Prostate gland (tissue), 2 donors: ENCODE measurements at places on chromosomes 2 and 18.

DNA sequence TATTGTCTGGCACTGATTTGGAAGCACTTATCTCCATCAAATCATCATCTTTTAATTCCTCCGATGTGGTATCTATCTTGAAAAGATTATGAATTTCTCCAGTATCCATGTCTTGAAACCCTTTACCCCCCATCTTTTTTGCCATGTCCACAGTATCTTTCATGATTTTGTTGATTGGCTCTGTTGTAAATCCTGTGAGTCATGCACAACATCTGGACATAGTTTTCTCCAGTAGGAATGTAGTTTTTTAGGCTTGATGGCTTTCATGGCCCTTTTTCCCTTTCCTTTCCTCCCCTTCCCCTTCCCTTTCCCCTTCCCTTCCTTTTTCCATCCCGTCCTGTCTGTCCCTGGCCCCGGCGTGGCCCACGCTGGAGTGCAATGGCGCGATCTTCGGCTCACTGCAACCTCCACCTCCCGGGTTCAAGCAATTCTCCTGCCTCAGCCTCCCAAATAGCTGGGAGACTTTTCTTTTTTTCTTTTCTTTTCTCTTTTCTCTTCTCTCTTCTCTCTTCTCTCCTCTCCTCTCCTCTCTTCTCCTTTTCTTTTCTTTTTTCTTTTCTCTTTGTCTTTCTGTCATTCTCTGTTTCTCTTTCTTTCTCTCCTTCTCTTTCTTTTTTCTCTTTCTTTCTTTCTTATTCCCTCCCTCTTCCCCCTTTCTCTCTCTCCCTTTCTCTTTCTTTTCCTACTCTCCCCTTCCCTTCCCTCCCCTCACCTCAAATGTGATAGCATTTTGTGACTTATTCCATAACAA lies 18.4 kb upstream of the ZNF638 start:
- no peak for DNase-seq

GRCh38 chr2:101152272-101153076 lies 1.3 kb upstream of the TBC1D8 start:
- peak; percentile 53 for DNase-seq

DNA sequence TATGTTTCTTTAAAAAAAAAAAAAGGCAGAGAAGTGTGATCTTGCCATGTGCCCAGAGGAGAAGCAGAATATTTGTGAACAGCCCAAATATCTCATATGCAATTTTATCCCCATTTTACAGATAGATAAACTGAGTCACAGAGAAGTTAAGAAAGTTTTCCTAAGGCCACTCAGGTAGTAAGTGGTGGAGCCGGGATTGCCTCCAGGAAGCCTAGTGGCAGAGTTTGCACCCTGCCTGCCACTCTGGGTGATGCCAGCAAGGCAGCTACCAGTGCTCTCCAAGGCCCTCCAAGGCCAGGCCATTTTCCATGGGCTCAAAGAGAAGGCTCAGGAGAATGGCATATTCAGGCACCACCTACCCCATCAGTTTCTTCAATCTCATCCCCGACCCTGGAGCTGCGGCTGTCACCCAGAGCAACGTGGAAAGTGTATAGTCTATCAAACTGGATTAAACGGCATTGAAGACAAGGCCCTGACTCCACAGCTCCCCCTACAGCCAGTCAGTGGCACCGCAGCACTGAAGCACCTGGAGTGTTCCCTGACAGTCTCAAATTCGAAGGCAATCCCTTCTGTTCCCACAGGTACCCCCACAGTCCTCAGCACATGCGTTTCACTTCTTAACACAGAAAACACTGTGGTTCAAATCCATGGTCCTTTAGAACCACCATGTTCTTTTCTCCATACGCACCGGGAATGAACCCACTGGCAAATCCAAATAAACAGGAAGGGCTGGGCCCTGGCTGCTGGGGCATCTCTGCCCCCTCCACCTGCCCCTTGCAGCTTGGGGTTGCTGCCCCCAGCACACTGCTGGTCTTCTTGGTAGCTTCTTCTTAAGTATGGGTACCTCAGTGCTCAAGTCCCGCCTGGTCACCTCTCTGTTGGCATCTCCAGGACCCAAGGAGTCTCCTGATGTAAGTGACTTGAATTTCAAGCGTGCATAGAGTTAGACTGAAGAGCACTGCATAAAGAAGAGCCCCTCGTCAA lies 175.3 kb downstream of the INHBB start:
- DNase-seq: peak; percentile 53

DNA sequence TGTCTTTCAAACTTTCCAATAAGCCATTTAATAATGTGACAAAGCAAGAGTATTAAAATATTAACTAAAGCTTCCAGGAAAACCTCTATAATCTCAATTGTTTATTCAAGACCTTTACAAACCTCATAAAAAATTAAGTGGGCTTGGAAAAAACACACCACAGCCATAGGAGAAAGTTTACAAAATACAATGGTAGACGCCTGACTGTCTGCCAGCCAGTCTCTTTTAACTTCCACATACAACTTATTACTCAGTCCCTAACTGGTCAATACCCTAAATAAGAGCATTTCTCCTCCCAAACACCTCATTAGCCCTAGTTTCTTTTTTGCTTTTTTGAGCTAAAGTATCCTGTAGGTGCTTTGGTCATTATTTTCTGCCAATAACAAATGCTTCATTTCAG lies 247.4 kb upstream of the CYP26B1 start:
- no peak for DNase-seq

DNA sequence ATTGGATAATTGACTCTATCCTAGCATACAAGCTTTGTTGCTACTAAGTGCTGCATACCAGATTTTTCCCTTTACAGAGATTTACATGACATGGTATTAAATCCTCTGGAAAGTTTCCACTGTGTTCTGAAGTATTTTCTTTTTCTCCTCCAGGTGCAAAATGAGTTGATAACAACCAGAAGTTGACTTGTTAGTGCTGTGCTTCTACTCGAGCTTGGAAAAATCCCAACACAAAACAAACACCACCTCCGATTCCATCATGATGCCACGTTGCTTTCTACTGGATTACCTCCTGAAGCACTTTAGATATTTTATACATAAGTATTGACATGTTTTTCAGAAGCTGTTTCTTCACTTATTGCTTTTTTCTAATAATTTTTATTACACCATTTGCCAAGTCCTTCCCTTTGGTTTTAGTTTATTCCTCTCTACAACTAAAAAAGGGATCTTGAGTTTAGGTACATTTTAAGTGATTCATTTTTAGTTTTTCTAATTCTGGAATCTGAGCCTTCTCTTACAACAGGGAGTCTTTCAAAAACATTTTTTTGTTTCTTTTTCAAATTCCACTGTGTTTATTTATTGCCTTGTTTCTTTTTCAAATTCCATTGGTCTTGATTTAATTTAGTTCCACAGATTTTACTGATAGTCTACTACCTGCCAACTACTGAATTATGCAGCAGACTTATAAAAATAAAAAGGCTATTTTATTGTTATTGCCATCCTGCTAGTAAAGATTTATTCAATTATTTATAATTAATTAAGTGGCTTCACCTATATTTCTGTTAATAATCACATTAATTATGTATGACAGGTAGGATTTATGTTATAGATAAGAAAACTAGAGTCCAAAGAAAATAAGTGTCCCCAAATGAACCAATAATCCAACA lies 143.4 kb downstream of the PPP1R1C start:
- DNase-seq: no peak

DNA sequence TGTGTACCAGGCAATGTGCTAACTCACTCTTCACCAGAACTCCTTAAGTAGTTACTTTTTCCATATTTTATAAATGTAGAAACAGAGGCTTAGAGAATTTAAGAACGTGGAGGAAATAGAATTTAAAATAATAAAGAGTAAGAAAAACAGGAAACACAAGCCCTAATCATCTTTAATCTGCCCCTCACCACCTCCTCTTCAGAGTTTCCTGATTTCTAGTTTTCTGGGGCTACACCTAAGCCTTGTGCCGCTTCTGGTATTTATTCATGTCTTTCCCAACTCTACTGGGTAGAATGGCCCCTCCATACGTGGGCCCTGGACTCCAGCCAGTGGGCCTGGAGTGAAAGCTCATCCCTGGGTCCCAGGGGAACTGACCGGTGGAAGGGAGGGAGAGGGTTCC lies 85.4 kb downstream of the RTN4 start:
- no peak for DNase-seq

DNA sequence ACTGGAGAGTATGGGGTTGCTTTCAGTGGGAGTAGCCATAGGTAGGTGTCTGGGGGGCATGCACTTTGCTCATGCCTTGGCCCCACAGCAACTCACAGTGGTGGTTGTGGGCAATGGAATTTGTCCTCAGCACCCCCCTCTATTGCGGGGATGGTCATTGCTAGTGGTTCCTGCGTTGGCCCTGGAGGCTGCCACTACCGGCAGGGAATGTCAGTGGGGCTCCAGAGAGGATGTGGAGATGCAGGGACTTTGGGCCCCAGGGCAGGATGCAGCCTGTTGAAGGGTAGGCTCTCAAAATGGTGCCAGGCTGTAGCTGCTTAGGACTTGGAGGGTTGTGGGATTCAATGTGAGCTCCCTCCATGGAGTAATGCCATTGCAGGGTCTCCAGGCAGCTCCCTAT lies 125.0 kb downstream of the XRCC5 start:
- DNase-seq: no peak

- DNase-seq: peak; percentile 15
Measured at GRCh38 chr2:223956300-223956699, 963 bp upstream of the MRPL44 start.

DNA sequence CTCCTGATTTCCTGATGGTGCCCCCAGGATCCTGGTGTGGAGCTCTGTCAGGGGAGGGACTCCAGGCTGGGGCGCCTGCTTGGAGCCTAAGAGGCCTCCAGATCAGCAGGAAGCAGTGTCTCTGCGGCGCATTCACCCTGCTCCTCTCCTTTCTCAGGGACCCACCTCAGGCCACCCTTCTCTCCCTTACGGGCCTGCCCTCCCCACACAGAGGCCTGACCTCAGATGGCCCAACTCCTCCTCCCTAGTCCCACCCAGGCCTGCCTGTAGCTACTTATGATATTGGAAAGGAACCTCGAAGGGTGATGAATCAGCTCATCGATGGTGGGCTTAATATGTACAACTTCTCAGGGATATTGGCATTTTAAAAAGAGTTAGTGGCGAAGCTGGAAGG lies 10.6 kb downstream of the TMEM37 start:
- DNase-seq: no peak

DNA sequence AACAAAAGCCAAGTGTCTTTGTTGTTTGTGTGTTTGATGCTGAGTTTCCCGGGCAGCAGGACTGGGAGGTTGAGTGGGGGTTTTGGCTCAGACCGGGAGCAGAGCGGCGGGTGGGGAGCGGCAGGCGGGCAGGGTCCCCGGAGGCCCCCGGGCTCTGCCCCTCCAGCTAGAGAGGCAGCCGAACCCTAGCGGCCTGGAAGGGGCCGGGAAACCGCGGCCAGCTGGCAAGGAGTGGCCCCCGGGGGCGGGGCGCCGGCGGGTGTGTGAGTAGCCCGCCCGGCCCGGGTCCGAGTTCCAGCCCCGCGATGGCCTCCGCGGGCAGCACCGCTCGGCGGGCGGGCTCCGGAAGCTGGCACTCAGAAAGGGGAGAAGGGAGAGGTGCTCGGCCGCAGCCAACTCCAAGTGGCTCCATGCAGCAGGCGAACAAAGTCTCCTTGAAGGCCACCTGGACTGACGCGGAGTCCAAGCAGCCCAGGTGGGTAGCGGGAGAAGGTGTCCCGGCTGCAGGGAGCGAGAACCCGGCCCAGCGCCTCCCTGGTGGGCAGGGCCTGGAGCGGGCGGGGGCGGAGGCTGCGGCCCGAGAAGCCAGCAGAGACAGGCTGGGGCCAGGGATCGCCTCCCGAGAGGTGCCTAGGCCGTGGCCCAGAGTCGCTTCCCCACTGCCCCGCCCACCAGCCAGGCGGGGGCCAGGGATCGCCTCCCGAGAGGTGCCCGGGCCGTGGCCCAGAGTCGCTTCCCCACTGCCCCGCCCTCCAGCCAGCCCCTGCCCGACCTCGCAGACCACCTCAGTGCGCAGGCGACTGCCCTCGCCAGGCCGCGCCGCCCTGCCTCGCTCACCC lies at the start of gene ANKRD53:
ANKRD53 (plus strand) TSS at position 290 of the 839 bp plus-strand sequence; CDS start at position 306, 16 bp downstream.
- DNase-seq: peak; percentile 33

GRCh38 chr2:212730994-212731393 lies 192.4 kb upstream of the ERBB4 start:
- no peak for DNase-seq

GRCh38 chr2:157822993-157823392 lies 53.1 kb downstream of the ACVR1 start:
- DNase-seq: no peak

GRCh38 chr2:199485732-199486335 lies 28.1 kb upstream of the SATB2 start:
- peak; percentile 42 for DNase-seq

DNA sequence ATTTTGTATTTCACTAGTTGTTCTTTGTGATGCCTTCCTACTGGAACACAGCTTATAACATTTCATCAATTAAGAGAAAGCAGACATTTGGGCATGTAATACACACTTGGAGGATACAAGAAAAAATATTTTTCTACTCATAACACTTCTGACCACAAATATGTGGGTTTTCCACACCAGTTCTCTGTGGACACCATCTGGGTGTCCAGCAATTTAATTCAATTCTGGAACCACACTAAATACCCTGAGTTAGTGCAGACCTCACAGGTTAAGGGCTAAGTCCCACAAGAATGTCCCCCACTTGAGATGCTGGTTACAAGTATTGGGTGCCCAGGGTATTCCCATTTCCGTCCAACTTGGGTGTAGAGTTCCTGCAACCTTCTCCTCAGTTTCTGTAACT lies 91.1 kb upstream of the SKOR2 start:
- no peak for DNase-seq

DNA sequence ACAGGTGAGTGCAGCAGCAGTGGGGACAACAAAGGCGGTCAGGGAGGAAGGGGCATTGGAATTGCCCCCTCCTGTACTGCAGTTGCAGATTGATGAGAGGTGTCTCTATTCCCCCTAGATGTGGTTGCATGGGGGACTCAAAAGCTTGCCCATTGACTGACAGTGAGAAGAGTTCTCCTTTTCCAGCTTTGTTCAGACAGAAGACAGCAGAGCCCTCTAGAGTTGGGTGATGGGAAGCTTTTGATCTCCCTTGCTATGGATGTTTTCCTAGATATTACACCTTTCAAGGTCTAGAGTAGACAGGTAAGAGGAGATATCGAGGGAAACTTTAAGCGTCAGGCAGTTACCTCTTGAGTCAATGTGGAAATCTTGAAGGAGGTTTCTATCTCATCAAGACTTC lies 2.9 kb downstream of the PROKR1 start:
- DNase-seq: no peak

DNA sequence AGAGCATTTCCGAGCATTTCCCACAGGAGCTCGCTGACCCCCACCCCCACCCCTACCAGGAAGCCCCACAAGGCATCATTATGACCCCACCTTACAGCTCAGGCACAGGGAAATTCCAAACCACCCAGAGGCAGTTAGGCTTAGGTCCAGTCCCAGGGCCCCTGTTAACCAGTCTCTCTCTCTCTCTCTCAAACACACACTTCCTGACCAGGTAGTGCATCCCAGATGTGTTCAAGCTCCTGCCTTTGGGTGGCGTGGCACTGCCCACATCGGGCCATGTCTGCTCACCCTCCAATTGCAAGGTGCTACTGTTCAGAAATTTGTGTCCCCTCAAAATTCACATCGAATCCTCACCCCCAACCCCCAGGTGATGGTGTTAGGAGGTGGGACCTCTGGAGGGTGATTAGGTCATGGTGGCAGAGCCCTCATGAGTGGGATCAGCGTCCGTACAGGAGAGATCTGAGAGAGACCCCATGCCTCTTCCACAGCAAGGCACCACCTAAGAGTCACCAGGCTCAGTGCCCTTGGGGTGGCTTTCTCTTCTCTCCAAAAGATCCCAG lies 8.8 kb downstream of the COPS9 start:
- no peak for DNase-seq
